ENCODE measurements at places on chromosomes 1 and 21.

- DNase-seq, result no peak
Observed at GRCh38 chr21:45818276-45818903, 163.2 kb upstream of the COL6A1 start.

GRCh38 chr1:183048087-183049085, 25.2 kb downstream of the LAMC1 start:
- DNase-seq, result no peak

DNA sequence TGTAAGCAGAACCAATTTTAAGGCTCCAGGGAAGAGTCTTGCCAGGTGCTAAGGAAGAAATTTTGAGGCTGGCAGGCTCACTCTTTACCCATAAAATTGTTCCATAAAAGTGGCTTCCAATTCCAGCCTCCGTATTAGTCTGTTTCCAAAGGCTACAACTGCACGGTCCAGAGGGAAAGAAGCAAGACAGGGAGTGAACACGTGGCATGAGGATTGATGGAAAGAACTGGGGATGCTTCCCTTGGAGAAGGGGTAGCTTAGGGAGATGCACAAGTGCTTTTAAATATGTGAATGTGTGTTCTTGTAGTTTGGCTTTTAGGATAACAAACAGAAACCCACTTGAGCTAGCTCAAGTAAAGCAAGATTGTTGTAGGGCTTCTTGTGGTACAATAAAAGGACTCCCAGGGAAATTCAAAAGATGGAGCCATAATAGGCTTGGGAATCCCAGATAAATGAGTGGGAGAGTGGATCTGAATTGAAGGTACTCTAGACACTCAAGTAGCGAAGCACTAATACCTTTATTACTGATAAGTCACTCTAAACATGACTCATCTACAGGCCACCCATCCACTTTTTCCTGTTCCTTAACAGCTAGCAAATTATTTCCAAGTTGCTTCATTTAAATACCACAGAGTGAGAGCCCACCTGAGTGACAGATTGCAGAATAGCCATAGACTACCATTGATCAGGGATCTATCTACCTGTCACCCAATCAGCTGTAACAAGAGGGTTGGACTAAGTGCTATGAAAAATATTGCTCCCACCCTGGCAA, 34.8 kb upstream of the NPL start:
- no peak for DNase-seq

DNA sequence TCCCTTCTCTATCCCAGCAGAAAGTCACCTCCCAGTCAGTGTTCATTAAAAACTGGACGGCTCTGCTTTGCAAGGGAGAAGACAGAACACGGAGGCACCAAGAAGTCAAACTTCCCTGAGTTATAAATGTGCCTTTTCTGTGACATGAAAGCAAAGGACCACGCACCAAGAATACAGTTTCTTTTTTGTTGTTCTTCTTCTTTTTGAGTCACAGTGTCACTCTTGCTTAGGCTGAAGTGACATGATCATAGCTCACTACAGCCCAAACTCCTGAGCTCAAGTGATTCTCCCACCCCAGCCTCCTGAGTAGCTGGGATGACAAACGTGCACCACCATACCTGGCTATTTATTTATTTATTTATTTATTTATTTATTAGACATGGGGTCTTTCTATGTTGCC, 22.7 kb downstream of the GLUL start:
- no peak for DNase-seq

DNA sequence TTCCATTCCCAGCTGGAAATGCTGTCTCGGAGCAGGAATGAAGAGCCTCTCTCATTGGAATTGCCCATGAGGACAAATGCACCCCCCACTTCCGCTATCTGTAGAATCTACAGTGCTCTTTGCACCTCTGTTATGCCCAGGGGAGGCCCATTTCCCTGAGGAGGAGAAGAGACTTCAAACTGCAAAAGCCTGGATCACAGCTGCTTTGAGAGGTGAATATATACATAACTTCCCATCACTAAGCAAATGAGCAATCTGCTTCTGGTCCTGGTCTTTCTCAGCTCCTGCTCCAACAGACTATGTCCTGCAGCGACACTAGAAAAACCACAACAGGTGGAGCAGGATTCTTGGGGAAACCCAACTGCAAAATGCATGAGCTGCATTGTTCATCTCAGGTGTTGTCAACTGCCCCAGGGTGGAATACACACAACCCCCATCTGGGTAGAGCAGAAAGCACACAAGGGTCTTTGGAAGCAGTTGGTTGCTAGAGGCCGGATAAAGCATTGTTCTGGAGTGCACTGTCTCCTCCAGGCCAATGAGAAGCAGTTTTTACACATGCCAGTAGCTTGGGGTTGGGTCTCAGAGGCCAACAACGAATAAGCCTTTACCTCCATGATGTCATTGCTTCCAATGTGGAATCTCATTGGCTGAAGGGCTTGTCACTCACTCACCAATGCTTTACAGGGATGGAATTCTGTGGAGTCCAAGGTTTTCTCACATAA, 67.7 kb upstream of the RAB4A start:
- DNase-seq, result no peak

- peak; percentile 83 for DNase-seq
Observed at GRCh38 chr1:40665335-40666171, at the start of gene RIMS3. RIMS3 (minus strand) TSS chr1:40665682; CDS start chr1:40641925, 23,757 bp downstream.

DNA sequence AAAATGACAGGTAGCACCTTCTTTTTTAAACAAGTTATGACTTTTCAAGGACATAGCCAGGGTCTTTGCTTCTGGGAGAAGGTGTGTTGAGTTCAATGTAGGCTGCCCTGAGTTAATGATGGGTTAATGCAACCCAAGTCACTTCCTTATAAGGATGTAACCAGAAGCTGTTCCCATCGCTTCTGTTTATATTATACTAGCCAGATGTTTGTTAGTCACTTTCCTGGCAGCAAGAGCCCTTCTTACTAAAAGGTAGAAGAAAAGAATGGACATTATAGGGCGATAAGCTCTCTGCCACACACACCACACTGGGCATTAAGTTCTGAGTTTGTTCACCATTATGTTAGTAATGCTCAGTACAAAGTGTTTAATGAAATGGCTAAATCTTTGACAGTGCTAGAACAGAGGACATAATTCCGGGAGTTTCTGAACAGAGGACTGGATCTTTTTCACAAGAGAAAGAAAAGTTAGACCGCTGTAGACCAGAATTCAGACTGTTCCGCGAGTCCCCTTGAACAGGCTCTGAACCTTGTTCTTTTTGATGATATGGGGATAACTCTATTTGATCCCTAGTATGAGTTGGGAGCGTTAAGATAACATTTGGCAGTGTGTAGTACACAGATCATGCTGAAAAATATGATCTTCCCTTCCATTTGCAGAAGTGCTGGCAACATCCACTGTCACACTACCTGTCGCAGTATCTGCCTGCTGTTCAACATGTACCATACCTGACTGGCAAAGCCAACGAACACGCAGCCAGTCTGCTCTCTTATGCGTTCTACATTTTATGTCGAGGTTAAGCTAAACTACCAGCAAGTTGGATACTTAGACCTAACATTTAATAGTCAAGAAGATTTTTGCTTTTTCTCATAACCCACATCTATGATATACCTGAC, 41.0 kb downstream of the DEGS1 start:
- DNase-seq, result no peak

DNA sequence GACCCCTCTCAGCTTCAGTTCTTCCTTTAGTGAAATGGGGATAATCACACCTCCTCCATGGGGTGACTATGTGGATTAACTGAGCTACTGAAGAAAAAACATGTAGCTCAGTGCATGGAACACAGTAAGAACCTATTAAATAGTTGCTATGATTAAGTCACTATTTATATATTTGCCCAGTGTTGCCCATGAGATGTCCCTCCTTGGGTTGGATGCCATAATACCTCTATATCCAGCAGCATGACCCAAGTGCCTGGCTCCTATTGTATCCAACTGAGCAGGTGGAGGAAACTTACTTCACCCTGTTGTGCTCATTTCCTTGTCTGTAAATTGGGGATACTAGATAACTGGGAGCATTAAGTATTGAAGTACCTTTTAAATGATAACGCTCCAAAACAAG, 47.1 kb upstream of the CYP2J2 start:
- DNase-seq, result no peak

DNA sequence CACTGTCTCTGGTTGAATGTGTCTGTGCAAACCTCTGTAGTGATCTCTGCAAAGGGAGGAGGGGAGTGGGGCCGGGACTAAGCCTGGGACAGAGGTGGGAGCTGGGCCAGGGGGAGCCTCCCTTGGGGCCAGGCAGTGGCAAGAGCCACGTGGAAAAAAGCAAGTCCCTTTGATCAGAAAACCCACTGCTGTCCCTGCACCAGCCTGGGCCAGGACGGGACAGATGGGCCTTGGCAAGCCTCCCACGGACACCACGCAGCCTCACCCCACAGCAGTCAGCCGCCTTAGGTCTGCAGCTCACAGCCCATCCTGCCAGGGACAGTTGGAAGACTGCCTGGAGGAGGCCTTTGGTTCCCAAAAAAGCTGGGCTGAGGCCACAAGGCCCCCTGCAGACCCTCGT, 11.7 kb upstream of the TRAPPC10 start:
- DNase-seq, result no peak

- DNase-seq, result no peak
Observed at GRCh38 chr1:243462929-243463697, 207.3 kb downstream of the SDCCAG8 start.

DNA sequence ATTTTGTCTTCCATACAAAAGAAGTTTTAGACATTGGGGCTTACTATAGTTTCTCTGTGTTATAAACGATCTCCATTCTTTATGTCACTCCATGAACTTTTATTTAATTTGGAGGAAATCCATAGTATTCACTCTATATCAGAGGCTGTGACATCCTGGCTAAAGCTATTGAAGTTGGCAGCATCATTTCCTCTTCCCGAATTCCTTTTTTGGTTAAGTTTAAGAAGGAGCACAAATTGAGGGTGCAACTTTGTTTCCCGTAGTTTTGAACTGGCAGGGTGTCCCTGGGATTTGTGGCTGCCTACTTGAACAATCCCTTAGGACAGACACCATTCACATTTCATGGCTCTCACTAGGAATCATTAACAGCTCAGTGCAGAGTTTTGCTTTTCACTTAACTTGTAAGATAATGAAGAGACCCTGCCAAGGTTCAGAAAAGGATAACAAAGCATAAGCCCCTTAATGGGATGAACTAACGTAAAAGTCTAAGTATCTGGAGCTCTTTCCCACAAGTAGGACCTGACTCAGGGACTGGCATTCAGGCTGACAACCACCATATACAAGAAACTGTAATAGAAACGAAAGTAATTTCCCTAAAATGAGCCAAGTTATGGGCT, 13.9 kb downstream of the S1PR1 start:
- no peak for DNase-seq

- DNase-seq, result no peak
Observed at GRCh38 chr1:205371871-205372660, 15.3 kb upstream of the KLHDC8A start.

- no peak for DNase-seq
Observed at GRCh38 chr1:47818682-47819573, 178.3 kb downstream of the TRABD2B start.

- no peak for DNase-seq
Observed at GRCh38 chr1:6099787-6100765, 54.4 kb downstream of the KCNAB2 start.

DNA sequence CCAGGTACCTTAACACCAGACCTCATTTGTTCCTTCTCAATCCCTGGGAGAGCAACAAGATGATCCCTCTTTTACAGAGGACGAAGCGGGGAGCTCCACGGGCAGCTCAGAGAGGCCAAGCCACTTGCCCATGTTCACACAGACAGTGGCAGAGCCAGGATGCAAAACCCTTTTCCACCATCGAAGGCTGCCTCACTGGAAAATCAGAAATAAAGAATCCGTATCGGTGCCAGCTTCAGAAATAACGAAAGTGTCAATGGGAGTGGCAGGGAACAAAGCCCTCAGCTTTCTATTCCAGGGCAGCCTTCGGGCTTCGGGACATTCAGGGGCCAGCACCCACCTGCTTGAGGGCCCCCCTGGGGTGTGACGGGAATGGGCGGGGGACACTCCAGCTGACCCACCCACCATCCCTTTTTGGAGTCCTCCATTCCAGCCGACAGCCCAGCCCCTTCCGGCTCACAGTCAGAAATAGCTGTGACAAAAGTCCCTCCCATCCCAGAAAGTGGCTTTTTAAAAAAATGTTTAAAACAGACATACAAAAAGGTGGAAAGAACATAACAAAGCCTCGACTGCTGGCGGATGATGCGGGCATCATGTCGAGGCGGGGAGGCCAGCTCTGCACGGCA, 6.0 kb downstream of the IFFO2 start:
- peak; percentile 48 for DNase-seq

DNA sequence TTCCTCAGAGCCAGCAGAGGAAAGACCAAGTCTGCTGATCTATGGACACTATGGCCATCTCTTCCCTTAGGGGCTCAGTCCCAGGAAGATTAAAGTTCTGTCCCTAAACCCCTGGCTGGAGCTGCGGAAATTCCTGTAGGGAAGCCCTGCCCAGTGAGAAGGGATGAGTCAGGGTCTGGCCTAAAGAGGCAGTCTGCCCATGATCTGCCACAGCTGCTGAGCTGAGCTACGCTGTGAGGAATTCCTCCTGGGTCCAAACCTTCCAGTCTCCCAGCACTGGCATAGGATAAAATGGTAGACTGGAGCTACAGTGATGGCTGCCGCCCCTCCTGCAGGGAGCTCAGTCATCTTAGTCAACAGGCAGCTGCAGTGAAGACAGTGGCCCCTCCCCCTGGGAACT, 213.7 kb downstream of the BRINP2 start:
- DNase-seq, result no peak

- DNase-seq, result no peak
Observed at GRCh38 chr1:208036106-208036808, 125.3 kb upstream of the CD34 start.

DNA sequence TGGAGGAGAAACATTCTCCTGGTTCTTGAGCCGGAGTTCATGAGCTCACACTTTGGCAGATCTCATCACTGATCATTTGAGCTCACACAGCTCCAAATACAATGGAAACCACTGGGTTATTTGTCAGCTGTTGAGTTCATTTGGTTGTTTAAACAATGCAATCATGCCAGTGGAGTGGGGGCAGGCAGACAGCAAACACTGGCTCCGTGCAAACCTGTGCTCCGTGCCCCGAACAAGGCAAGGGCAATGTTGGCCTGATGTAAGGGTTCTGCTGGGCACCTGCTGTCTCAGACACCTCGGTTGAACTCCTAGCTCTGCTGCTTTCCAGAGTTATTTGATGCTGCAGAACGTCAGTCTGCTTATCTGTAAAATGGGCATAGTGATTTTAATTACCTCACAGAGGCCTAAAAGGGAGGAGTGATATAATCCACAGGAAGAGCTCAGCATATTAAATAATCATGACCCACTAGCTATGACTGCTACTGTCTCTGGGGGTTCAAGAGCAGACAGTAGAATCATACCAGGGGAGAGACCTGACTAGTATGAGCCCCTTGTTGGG, 20.0 kb upstream of the CLIC6 start:
- DNase-seq, result no peak

GRCh38 chr1:161737625-161738024, 12.0 kb upstream of the DUSP12 start:
- DNase-seq, result no peak

GRCh38 chr21:35559128-35559828, 501.0 kb downstream of the SETD4 start:
- DNase-seq, result no peak

GRCh38 chr1:172515927-172516326, 17.0 kb upstream of the SUCO start:
- no peak for DNase-seq

- no peak for DNase-seq
Observed at GRCh38 chr21:16842696-16843035, 670.2 kb upstream of the CXADR start.
